ENCODE measurements at places on chromosomes 2 and 18.
A peak's percentile ranks its signal among the peaks of the same experiment; 100 is the strongest.

- peak; percentile 10 for DNase-seq
Measured at GRCh38 chr18:11946756-11947155, 34.6 kb upstream of the IMPA2 start.

DNA sequence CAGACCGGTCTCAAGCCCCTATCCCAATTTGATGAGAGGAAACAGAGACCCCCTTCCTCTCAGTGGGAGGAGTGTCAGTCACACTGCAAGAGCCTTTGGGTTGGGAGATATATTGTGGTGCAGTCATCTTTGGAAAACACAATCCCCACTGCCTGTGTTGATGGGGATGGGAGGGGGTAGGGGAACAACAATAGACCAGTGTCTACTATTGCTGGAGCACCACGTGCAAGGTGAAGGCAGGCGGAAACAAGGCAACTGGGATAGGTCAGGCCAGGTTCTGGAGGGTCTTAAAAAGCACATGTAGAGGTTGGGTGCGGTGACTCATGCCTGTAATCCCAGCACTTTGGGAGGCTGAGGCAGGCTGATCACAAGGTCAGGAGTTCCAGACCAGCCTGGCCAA, 127.9 kb downstream of the ZFP36L2 start:
- DNase-seq = no peak

DNA sequence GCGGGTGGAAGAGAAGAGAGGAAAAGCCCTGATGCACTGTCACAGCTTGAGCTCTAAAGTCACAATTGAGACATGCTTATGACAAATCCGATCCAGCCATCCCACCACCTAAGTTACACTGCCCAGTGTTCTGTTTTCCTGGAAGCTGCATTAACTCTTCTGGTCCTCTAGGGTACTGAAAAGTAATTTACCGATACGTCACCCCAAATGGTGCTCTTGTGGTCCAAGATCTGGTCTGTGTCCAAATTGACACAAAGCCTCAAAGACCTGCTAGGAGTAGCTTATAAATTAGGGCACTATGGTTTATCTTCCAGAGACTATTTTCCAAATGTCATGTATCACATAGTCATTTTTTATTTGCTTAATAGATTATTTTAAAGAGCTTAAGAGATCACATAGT, 186.7 kb upstream of the ETAA1 start:
- no peak for DNase-seq

GRCh38 chr2:110716959-110717645, 15.3 kb upstream of the ACOXL start:
- no peak for DNase-seq

- peak; percentile 73 for DNase-seq
Measured at GRCh38 chr2:160429248-160430000, 64.2 kb downstream of the RBMS1 start.

GRCh38 chr2:220949466-220949865, 622.6 kb downstream of the EPHA4 start:
- no peak for DNase-seq

DNA sequence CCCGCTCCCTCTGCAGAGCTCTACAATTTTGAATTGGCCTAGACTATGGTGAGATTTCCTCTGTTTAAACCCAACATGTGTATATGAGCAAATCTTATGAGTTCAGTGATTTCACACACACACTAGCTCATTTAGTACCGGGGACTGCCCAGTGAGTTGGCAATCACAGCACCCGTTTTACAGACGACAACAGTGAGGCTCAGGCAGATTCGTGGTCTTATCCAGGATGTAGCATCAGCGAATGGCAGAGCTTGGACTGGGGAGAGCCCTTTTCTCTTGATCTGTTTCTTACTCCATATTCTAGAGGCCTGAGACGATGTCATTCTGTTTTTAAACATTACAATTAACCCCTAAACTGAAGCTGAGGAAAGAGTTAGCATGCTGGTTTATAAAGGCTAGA, 419.9 kb downstream of the NBAS start:
- DNase-seq = no peak

DNA sequence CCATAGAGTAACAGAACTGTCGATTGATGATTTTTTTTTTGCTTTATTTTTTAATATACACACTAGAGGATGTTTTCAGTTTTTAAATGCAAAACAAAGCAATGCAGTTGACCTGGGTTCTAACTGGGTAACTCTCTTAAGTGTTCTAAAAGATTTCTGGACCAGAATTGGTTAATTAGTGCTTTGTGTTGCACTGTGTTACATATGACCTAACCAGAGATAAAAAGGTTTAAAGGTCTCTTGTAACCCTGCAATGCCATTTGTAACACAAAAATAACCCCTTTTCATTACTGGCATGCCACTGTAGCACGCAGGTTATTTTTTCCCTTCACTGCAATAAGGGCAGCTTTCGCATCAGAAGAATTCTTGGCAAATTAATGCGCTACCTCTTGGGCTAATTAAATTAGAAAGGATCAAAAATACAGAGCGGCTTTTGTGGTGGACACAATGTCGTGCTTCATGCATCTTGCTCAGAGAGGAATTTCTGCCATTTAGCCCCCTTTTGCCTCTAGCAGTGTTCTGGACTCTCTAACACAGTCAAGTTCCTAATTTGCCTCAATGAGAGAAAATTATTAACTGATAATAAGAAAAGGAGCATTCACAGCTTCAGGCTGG, 250.8 kb upstream of the ZEB2 start:
- no peak for DNase-seq

DNA sequence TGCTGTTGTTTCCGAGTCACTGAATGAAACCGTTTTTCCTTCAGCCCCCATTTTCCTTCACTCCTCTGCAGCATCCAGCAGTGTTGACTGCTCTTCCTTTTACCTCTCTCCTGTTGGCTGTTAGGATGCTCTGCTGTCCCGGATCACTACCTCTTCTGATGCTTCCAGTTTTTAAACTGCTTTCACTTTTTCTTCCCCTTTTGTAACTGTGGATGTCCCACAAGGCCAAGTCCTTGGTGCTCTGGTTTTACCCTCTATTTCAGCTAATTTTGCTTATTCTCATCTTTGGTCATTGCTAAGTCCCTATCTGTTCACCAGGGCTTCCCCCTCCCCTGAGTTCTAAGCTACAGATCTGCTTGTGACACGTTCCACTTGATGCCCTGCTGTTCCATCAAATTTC, 39.4 kb upstream of the MAP4K3 start:
- DNase-seq = no peak

- no peak for DNase-seq
Measured at GRCh38 chr2:44778221-44778654, 163.3 kb upstream of the SIX3 start.

- peak; percentile 80 for DNase-seq
Measured at GRCh38 chr2:142165790-142166189, 35.0 kb upstream of the LRP1B start.

Measured in lung microvascular endothelial cell (primary cell).